HuH-7.5 (cell line): ENCODE measurements at places on chromosomes 12 and 14.

DNA sequence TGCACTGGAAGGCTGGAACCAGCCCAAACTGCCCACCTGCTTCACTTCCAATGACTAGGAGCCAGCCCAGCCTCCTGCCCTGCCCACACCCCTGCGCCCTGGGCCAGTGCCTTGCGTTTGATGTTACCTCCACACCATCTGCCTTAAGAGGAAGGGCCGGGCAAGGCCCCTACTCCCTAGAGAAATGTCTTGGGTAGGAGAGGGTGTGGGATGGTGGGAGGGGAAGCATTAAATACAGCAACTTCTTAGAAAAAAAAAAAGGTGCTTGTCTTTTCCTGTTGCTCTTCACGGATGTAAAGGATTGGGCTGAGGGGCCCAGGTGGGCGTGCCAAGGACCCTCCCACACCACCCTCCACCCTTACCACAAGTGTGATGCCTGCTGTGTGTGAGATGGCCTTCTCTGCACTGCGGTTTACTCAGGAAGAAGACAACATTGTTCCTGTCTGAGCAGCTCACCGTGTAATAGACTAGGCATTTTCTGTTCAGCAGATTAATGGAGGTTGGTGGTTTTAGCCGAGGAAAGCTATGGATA is 99.9 kb downstream of the NINJ2 start:
- no peak for DNase-seq

GRCh38 chr14:55084401-55085059 is 33.1 kb downstream of the MAPK1IP1L start:
- no peak for DNase-seq

DNA sequence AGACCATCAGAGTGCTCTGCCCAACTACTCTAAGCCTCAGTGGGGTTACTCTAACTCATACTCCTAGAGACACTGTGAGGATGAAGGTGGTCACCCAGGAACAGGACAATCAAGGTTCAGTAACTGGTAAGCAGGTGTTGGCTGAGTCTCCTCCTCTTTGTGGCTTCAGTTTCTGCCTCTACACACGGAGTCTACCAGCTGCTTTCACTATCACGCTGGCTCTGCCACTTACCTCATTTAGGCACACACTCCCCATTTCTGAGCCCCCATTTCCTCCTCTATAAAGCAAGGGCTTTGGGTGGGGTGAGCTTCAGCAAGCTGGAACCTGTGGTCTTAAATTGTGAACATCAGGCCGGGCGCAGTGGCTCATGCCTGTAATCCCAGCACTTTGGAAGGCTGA is 7.3 kb upstream of the TCHP start:
- no peak for DNase-seq

- no peak for DNase-seq
Observed at GRCh38 chr14:101814934-101815333, 53.4 kb downstream of the PPP2R5C start.

GRCh38 chr14:68873376-68873775 is 80.5 kb upstream of the ZFP36L1 start:
- no peak for DNase-seq

- DNase-seq = no peak
Observed at GRCh38 chr12:104063712-104064030, 660 bp upstream of the HCFC2 start.

DNA sequence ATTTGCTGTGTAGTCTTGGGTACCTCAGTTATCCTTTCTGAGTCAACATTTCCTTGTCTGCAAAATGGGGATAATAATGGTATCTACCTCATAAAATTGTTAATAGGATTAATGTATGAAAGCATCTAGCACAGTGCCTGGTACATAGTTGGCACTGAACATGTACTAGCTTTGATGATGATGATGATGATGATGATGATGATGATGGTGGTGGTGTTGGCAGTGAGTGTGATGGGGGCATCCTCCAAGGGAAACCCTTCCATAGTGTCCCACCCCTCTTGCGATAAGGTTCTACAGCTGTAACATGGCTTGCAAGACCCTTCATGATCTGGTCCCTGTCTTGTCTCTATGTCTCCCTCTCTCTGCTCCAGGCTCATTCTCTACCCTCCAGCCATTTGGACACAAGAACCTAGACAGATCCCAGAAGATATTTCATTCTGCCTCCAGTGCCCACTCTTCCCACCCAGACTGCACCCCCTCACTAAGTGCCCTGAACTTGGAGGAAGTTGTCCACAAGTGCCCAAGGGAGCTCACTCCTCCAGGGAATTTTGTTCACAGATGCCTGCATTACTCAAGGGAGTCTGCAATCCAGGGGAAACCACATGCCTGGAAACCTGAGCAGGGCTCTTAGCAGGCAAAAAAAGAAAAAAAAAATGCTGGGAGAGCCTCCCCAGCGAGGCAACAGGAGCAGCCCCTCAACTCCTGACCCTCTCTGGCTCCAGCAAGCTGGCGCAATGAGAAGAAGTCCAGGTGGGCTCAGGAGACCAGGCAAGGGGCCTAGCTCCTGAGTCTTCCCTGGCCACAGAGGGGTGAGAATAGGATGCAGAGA is 10.1 kb upstream of the BDKRB1 start:
- DNase-seq = no peak

DNA sequence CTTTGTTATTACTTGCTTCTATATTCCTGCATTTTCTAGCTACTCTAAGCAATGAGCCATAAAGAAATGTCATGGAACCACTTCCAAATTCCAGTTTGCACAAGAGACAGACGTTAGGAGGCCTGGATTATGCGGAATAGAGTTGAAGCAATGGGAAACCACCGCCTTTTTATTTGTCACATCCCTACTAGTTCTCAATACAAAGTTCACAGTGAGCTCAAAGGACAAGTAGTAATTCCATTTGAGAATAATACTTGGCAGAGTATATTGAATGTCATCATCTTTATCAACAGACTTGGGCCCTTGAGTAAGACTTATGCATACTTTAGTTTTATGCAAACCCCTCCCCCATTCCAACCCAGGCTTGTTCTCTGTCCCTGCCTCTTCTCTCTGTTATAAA is 3.7 kb upstream of the SLC15A5 start:
- no peak for DNase-seq

DNA sequence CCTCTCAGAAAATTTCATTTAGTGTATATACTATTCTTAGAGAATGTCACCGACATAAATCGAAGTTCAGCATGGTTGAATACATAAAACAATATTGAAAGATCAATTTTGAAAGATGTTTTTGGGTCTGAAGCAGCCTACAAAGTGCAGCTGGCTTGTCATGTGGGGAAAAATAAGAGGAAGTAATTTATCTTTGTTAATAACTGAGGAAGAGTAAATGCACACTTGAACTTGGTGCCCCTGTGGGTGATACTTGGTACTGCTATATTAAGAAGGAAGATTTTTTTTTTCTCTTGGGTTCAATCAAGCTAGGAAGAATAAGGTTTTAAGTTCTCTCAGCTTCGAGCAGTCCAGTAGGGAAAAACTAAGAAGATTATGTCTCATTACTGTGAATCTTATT is 661.3 kb downstream of the RPL10L start:
- DNase-seq = no peak

DNA sequence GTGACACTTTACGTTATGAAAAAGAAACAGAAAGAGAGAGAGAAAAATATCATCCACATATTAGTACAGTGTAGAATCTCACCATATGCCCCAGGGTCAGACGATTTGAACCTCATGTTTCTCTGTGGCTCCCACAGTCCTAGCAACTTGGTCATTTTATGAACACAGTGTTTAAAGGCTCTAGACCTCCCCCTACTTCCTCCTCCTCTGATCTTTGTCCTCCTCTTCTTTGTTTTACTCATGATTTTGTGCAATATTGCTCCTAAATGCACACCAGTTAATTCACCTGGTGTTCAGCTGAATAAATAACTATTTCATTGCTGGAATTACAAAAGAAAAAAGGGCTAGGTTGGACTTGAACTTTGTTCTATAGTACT is 18.2 kb downstream of the GLT1D1 start:
- DNase-seq = no peak

DNA sequence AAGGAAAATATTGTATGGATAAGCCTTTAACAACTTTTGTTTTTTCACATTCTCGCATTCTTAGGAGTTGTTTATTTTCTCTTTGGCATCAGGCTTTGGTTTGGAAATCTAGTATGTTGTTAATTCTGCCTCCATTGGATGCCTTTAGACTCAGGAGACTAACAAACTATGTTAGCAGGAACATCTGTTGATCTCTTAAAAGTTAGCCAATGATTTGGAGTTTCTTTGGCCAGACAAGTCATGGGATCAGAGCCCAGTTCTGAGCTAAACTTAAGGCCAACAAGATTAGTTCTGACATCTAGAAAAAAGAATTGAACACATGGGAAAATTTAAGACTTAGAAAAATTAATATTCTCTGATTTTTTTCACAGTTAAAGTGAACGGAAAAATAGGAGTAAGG is 35.3 kb upstream of the STRAP start:
- DNase-seq = no peak

DNA sequence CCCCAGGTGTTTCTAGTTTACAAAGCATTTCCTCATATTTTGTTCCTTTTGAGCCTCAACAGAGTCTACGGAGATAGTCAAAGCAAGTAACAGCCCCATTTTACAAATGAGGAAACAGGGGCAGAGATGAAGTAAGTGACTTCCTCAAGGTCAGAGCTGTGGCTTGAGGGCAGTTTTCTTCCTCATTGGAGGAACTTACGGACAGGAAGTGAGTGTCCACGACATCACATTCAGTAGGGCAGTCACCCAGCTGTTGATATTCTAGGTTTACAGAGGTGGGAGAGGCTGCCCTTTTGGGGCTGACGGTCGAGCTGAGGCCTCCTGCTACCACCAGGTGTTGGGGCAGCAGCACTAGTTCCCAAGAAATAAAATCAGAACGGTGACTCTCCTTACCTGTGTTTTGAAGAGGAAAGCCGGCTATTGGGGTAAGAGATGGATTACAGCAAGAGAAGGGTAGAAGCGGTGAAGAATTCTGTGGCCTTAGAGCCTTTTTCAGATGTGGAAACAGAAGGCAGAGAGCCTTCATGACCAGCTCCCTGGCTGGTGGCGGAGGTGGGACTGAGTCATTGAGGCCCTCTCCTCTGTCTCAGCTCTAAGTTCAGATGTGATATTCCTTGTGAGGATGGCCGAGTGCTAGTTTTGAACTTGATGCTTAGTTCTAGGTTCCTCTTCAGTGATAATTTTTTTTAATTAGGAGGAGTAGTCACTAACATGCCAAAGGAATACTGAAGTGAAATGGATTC is 41.7 kb downstream of the SUSD6 start:
- no peak for DNase-seq
